ENCODE measurements at places on chromosomes 2 and 18.
A peak's percentile ranks its signal among the peaks of the same experiment; 100 is the strongest.

DNA sequence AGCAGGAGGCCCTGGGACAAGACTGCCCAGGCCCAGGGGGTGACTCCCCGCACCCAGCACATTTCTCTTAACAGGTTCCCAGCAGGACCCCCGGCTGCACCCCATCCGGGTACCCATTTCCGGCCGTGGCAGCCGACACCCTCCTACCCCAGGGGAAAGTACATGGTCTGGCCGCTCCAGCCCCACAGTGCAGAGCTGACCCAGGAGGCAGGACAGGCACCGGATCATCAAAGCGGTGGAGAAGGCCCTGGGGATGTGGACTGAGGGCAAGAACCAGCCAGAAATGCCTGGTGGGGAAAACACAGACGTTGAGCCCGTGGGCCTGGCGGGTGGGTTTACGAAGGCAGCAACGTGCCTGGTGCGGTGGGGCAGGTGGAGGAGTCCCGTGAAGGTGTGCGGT, 79.5 kb upstream of the GPC1 start:
- no peak for DNase-seq

GRCh38 chr2:46241344-46241743, 55.9 kb upstream of the EPAS1 start:
- DNase-seq, result no peak

DNA sequence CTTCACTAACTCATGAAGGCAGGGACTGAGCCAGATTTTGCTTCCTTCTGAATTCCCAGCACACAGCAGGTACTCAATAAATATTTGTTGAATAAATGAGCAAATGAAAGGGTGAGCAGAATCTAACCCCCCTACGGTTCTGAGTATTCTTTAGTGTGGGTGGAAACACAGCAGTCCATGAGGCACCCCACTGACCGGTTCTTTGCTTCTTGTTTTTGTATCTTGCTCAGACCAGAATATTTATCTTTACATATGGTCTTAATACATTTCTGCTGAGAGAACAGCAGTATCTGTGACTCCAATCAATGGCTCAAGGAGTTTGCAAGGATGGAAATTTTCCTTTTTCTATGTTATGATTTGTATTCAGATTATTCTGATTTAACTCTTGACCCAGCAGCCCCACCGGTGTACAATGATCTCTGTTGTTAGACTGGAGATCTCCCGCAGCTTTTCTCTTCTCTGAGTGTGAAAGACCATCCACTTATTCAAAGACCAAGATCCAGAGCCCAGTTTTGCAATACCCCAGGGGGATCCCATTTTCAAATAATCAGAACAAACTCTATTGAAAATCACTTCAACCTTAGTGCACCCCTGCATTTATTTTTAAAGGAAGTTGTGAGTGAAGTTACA, 506.5 kb upstream of the TNP1 start:
- no peak for DNase-seq

DNA sequence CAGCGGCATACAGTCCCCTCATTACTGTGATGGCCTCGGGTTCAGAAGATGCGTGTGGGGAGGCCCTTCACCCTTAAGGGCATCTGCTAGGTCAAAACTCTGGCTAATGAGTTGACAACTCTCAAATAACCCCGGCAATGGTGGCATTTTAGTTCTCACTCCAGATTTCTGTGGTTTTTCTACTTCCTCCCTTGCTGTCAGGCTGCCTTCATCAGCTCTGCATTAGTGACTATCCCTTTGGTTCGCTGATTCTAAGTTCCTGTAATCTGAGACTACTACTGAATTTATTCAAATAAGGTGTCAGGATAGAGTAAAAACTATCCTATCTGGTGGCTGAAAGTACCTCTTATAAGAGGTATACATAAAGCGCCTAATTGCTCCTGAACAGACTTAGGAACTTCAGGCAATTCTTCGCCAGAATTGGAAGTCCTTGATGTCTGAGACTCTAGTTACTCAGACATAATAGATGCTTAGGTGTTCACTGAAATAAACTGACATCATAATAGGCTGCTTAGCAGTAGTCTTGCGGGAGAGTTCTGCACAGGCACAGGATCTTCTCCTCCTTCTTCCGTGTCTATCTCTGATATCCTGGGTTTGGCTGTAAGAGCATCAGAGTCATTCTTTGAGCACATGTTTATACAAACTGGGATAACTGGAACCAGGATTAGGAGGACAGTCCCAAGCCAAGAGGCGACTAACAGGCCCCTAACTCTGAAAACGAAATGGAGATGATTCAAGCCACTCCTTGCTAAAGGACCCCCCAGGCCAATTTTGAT, 194.5 kb downstream of the DNER start:
- no peak for DNase-seq

DNA sequence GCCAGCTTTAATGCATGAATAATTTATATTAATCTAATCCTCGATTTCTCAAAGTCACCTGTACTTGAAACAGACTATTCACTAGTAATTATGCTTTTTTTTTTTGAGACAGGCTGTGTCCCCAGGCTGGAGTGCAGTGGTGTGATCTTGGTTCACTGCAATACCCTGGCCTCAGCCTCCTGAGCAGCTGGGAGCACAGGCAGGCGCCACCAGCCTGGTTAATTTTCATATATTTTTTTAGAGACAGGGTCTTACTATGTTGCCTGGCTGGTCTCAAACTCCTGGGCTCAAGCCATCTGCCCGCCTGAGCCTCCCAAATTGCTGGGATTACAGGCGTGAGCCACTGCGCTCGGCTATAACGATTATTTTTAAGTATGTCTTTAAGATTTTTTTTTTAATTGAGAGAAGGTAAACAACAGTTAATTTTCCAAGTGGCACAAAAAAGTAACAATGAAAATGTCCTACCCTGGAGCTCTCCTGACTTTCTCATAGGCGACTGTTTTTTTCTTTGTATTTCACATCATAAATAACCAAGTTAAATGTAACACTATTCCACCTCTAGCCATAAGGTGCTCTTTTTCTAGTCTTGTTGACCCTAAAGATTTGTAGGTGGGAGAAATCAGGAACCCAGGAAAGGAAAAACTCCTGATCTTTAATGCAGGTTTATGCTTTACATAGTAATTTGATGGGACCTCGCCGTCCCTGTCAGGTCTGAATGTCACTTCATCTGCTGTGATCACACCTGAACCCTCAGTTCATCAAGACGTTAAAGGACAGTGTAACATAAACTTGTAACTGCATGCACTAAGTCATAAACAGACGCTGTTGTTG, 1.3 kb upstream of the ANKRD12 start:
- DNase-seq, result no peak

GRCh38 chr2:18378020-18378653, 182.3 kb downstream of the RDH14 start:
- no peak for DNase-seq

DNA sequence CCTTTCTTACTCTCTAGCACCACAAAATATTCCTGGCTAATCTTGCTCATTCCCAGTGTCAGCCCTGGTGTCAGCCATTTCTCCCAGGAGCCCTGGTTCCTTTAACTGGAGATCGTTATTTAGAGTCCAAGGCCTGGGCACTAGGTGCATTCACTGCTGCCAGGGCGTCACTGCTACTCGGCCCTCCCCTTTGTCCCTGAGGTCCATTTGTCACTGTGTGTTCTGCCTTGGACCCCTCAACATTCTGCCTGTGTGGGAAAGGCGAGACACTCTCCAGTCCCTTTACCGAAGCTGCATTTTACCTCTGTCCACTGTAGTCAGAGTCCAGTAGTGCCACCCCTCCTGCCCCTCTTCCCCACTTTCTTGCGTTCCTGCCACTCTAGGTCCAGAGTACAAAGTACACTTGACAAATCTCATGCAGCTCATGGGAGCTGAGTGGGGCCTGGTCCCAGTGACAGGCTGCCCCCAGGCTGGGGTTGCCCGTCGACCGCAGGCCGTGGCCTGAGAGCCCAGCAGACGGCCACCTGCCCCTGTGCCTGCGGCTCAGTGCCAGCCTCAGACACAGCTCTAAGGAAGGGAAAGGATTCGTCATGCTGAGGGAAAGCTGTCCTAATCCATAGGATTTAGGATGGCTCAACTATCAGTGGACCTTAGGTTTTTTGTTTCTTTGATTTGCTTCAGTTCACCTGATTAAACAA, 52.1 kb downstream of the COPS8 start:
- no peak for DNase-seq

GRCh38 chr2:171772373-171772772, 85.1 kb downstream of the DYNC1I2 start:
- DNase-seq, result no peak

GRCh38 chr18:8375249-8375648, 234.0 kb upstream of the RAB12 start:
- DNase-seq, result no peak

DNA sequence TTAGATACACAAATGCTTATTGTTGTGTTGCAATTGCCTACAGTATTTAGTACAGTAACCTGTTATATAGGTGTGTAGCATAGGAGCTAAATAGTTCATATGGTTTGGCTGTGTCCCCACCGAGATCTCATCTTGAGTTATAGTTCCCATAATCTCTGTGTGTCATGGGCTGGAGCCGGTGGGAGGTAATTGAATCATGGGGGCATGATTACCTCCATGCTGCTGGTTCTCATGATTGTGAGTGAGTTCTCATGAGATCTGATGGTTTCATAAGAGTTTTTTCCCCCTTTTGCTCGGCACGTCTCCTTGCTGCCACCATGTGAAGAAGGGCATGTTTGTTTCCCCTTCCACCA, 190.5 kb upstream of the SESTD1 start:
- DNase-seq, result no peak

- DNase-seq, result no peak
Observed at GRCh38 chr18:13161276-13161899, 57.2 kb upstream of the LDLRAD4 start.

GRCh38 chr18:48781163-48781987, 169.4 kb downstream of the SMAD7 start:
- no peak for DNase-seq

DNA sequence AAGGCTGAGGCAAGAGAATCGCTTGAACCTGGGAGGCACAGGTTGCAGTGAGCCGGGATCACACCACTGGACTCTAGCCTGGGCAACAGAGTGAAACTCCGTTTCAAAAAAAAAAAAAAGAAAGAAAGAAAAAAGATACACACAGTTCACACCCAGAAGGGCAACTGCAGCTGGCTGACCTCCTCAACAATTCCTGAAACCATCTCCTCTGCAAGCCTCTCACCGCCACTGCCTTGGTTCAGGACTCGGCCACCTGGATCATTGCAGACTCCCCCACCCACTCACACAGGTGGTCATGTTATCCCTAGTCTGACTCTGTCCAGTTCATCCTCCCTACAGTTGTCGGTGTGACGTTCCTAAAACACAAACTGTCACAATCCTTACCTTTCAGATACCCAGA, 2.2 kb downstream of the CYS1 start:
- DNase-seq, result no peak

DNA sequence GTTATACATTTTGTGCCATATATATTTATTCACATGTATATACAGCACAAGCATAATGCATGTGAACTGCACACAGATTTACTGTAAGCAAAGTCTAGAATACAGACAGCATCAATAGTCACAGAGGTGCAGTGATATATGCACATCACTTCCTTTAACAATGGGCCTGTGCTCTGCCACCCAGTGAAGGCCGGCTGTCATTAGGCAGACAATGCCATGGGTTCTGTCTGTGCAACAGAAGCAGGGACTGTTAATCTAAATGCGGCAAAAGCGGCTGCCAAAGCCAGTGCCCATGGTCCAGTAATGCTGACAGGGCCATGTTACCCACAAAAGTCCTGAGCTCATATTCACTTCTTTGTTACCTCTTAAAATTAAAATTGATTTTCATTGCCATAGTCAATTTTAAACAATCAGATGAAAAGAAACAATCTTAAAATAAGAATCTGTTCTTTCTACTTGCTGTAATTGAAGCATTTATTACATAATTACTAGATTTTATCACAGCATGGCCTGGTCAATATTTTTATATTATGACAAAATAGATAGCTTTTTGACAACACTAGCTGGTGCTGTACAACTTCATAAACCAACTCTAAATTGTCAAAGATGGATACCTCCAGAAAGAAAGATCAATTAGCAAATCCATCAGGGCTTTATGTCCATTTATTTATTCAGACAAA, 232.0 kb downstream of the STK39 start:
- DNase-seq, result no peak

- DNase-seq, result no peak
Observed at GRCh38 chr2:182763311-182763912, 47.4 kb downstream of the DNAJC10 start.

GRCh38 chr2:125644257-125644656, 1011.7 kb upstream of the GYPC start:
- no peak for DNase-seq

GRCh38 chr18:4282954-4283353, 172.2 kb downstream of the DLGAP1 start:
- no peak for DNase-seq

DNA sequence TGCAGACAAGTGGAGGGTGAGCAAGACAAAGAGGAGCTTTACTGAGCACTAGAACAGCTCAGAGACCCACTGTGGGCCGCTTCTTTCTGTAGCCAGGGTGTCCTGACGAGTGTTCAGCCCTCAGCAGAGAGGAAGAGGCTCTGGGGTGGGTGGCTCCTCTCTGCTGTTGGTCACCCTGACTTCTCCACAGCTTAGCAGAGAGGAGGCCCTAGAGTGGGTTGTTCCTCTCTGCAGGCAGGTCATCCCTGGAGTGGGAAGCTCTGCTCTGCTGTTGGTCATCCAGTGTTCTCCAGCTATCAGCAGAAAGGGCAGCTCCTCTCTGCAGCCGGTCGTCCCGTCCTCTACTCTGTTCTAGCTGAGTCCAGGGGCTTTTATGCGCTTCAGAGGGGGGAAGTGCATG, 286.5 kb downstream of the ICOS start:
- no peak for DNase-seq

- DNase-seq, result peak; percentile 51
Observed at GRCh38 chr2:119659601-119660342, 19.2 kb upstream of the TMEM177 start.

DNA sequence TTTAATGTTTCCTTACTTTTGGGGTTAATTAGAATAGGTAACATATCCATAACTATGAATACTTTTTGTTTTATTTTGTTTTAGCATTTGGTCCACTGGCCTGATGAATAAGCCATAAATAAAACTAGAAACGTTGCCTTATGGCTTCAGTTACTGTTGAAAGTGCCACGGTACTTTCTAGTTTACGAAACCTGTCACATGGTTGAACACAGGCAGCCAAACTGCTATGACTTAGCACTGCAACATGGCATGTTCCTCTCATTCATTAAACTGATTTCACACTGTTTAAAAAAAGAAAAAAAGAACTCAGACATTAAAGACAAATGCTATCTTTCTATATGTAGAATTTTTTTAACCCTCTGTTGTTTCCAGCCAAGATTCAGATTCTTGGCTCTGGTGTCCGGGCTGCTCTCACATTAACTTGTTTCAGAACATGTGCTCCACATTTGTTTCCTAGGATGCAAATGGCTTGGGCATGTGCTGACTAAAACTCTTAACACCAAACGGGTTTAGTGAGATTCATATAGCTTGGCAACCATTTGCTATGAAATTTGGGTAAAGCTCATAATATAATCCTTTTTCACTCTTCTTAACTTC, 323.9 kb upstream of the RND3 start:
- DNase-seq, result no peak

GRCh38 chr18:6732952-6733351, 3.4 kb downstream of the ARHGAP28 start:
- DNase-seq, result no peak

- no peak for DNase-seq
Observed at GRCh38 chr2:70918016-70918415, 17.7 kb upstream of the ATP6V1B1 start.

All from stimulated activated CD4-positive, alpha-beta T cell treated with anti-CD3 and anti-CD28 coated beads, Interleukin-2, amount 100 ng/mL, for 24 hours (primary cell).